NCI-H1930 (cell line): ENCODE measurements at places on chromosomes 1 and 21.
A peak's percentile ranks its signal among the peaks of the same experiment; 100 is the strongest.

DNA sequence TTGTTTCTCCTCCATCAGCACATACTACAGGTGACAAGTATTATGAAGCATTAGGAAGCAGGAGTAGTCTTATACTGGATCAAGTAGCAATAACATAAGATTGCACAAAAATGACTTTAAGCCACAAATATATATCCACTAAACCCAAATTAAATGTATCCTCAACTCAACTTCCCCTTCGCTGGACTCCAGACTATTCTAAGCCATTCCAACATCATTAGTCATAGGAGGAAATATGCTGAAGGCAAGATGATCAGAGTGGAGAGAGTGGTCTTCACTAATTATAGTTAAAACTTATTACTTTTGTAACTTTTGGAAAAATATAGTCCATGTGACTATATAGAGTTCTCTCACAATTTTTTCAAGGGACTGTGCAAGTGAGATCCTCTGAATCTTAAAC, 390.7 kb upstream of the ZP4 start:
- DNase-seq, result no peak

GRCh38 chr1:38712046-38712445, 147.5 kb downstream of the RRAGC start:
- no peak for DNase-seq

GRCh38 chr1:40899230-40899870, 37.2 kb upstream of the CITED4 start:
- no peak for DNase-seq

DNA sequence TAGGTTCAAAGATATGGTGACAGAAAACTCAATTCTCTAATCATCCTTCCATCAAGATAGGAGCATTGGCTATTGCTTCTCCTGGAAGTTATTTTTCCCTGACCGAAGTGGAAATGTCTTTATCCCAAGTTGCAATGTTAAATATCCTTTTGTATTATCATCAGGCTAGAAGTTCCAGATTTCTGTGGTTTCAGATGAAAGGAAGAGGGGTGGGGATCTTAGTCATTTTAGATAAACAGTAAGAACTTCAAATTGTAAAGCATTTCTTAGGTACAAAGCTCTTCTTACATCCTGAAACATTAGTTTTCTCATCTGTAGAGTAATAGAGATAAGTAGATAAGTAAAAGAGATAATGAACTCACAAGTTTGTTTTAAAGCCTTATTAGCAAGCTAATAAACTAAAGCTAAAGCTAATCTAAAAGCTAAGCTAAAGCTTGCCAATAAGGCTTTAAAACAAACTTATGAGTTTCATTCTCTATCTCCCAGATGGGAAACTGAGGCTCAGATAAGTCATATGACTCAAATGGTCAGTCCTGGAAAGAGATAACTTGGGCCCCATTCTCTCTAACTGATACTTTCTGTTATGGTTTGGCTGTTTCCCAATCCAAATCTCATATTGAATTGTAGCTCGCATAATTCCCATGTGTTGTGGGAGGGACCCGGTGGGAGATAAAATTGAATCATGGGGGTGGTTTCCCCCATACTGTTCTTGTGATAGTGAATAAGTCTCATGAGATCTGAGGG, 99.2 kb upstream of the KCNK2 start:
- DNase-seq, result no peak

DNA sequence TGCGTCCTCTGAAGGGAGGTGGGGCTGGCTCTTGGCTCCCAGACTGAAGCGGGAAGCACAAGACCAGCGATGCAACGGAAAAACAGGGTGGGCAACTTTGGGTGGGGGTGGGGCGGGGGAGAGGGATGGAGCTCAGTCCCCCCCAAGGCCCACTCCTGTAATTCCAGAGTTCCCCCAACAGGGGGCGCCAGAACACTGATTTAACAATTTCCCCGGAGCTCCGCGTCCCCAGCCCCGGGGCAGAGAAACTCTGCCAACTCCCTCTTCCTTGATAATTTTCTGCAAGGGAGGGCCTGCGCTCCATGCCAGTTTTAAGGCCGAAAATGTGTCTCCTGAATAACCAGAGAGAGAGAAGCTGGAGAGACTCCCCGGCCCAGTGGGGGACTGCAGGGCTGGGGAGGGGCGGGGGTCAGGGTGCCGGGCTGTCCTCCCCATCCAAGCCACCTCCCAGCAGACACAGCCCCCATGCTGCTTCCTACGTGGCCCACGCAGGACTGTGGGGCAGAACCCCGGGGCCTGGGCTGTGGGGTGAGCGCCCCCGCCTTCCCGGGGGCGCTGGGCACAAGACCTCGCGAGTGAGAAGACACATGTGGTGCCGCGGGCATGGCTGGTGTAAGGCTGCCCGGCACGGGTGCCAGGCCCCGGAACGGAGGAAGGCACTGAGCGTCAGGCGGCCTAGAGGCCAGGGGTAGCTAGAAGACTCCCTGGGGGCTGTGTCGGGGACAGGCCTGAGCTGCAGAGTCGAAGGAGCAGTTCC, 51.4 kb downstream of the KIF21B start:
- peak; percentile 8 for DNase-seq

GRCh38 chr1:9426291-9426711, 113.0 kb upstream of the SLC25A33 start:
- no peak for DNase-seq

DNA sequence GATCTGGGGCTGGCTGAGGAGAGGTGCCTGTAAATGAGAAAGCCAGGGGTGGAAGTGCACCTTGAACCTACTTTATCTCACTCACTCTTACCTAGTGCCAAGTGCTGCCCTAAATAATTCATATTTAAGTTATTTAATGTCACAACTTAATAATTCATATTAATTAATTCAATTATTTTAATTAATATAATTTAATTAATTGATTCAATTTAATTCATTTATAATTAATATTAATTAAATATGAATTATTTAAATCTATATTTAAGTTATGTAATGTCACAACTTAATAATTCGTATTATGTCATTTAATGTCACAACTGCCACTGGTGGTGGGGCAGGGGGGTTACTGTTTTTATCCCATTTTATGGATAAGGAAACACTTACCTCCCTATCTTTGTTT, 361.6 kb upstream of the RUNX1 start:
- no peak for DNase-seq

GRCh38 chr1:161185732-161186311, 8.5 kb upstream of the B4GALT3 start:
- no peak for DNase-seq

GRCh38 chr1:36909946-36910725, 124.2 kb downstream of the GRIK3 start:
- no peak for DNase-seq

DNA sequence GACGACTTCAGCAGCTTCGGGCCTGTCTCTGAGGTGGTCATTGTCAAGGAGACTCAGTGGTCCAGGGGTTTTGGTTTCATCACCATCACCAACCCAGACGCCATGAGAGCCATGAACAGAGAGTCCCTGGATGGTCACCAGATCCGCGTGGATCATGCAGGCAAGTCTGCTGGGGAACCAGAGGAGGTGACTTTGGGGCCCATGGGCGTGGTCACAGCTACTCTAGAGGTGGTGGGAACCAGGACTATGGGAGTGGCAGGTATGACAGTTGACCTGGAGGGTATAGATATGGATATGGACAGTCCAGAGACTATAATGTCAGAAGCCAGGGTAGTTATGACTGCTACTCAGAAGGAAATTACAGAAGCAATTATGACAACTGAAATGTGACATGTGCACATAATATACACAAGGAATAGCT, 19.3 kb upstream of the METTL13 start:
- DNase-seq, result no peak

- no peak for DNase-seq
Measured at GRCh38 chr21:39142972-39143371, 40.3 kb downstream of the PSMG1 start.

DNA sequence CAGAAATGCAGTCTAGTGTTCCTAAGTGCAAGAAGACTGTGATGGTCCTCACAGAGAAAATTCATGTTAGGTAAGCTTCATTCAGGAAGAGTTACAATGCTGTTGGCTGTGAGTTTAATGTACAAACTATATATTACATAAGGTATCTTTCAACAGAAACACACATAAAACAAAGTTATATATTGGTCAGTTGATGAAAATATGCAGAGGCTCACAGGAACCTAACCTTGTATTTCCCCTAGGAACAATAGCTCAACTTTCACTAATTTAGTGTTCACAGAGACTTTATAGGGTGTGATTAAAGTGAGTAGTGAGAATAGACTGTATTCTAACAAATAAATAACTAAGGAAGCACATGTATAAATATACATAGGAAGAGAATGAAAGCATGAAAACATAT, 676.9 kb upstream of the ADGRL4 start:
- DNase-seq, result no peak

GRCh38 chr1:103337779-103338178, 187.7 kb upstream of the RNPC3 start:
- DNase-seq, result no peak

- peak; percentile 35 for DNase-seq
Measured at GRCh38 chr1:52368383-52369172, 2.6 kb upstream of the CC2D1B start.

GRCh38 chr21:35611708-35612132, 448.6 kb downstream of the SETD4 start:
- no peak for DNase-seq

DNA sequence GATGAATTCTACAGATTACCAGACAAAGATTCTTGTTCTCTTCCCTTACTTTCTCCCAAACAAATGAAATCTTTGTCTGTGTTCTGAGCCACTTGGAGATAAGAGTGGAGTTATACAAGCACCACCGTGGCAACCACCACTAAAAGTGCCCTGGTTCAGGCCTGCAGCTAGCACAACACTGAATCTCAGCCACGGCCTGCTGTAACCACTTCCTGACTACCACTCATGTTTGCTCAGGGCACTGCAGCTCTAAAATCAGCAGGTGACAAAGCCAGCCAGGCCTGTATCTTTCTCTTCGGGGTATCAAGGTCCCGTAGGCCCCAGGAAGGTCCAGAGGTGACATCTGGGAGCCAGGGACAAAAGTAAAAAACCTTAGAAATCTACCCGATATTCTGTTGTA, 3.2 kb upstream of the OR2T6 start:
- DNase-seq, result no peak

- no peak for DNase-seq
Measured at GRCh38 chr1:56434025-56434424, 145.3 kb downstream of the PLPP3 start.

DNA sequence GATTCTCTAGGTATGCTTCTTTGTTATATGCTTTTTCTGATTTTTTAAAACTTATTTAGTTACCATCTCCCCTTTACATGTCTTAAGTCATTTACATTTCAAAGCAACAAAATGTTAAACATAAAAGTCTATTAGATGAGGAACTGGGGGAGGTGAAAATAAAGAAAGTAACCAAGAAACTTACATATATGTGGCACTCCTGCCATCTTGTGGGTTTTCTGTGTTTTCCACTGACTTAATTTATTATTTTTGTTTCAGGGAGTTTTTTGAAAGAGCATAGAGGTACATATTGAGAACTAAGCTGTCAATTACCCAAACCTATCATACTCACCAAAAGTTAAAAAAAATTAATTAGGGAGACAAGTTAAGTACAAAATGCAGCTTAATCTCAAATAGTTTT, 1531.1 kb downstream of the MRPL39 start:
- DNase-seq, result no peak

DNA sequence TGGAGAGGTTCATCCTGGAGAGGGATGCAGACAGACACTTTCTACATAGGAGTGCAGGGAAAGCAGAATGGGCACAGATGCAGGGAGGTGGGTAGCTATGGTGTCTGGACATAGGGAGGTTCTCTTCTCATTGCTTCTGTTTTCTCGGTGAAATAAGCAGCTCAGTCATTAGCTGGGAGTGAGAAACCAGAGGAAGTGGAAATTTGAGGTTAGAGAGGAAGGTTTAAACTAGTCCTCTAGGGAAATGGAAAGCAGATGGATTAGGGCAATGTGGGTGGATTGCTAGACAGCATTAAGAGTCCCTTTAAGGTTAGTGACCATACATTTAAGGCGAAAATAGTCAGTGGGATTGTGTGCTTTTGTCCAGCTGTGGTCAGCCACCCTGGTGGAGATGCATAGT, 39.6 kb downstream of the MPZL1 start:
- no peak for DNase-seq

- DNase-seq, result peak; percentile 48
Measured at GRCh38 chr1:169240449-169241232, 127.0 kb downstream of the NME7 start.

DNA sequence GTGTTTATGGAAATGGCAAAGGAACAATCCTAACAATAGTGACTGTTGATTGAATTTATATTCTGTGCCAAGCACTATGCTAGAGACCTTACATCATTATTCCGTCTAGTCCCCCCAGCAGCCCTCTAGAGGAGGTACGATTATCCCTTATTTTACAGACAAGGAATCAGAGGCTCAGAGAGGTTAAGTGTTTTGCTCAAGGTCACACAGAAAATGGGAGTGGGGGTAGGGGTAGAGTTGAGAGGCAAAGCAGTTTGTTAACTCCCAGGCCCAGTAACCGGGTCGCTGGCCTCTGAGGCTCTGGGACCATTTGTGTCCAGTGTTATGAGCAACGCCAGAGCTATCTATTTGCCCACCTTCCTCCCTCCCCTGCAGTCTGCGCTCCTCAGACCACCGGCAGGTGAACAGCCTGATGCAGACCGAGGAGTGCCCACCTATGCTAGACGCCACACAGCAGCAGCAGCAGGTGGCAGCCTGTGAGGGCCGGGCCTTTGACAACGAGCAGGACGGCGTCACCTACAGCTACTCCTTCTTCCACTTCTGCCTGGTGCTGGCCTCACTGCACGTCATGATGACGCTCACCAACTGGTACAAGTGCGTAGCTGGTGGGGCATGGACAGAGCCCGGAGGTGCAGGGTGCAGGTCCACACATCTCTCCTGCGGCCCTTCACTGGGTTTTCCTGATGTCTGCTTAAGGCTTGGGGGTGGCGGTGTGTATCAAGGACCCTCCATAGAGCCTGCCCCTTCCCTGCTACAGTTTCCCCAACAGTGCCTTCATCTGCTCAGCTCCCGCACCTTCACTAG, 19.8 kb downstream of the SERINC2 start:
- no peak for DNase-seq

GRCh38 chr1:22286491-22286890, 143.6 kb upstream of the WNT4 start:
- DNase-seq, result no peak

- no peak for DNase-seq
Measured at GRCh38 chr1:208895820-208896219, 651.6 kb upstream of the PLXNA2 start.

DNA sequence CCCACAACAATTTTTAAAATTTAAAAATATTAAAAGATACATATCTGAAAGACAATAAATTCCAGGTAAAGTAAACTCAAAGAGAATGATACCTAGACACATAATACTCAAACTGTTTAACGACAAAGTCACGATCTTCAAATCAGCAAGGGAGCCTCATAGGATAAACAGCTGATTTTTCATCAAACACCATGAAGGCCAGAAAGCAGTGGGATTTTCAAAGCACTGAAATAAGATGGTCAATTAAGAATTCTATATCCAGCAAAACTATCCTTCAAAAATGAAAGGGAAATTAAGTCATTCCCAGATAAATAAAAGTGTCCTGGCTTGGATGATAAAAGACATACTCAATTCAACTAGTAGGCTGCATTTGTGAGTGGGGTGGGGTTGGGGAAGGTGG, 100.5 kb downstream of the TIAM1 start:
- no peak for DNase-seq

- DNase-seq, result no peak
Measured at GRCh38 chr21:28790335-28790734, 202.3 kb downstream of the LTN1 start.

GRCh38 chr1:119338757-119339156, 29.8 kb upstream of the HAO2 start:
- DNase-seq, result no peak
